A549 treated with RU486 at 1 μM for 4 hours (cell line): ENCODE measurements at places on chromosomes 2 and 18. TPM values are rescaled to one million over a fixed set of nuclear protein-coding genes. Genes with fewer than 3 reads are reported as not detected.

The RUFY4 gene
- total RNA-seq, result not detected in 5 replicates

The GALNT1 gene
- total RNA-seq, result 42.3 to 72.1 TPM (median 58.5 TPM) in 5 replicates

The CRIM1 gene
- total RNA-seq, result 104 to 157 TPM (median 143 TPM) in 5 replicates

The RGPD4 gene
- total RNA-seq, result 0.05 to 0.10 TPM (median 0.06 TPM) in 4 of 5 replicates, not detected in the other

The ARHGAP15 gene
- total RNA-seq, result not detected in 5 replicates
